ENCODE measurements at places on chromosomes 1 and 21. TPM values are rescaled to one million over a fixed set of nuclear protein-coding genes. Genes with fewer than 3 reads are reported as not detected.

The LRRIQ3 gene
- 2.7 TPM for total RNA-seq

The APOBEC4 gene
- total RNA-seq, result not detected

The FASLG gene
- total RNA-seq, result not detected

The MACO1 gene
- 34.2 TPM for total RNA-seq

The PCNT gene
- total RNA-seq, result 17.3 TPM

The RPAP2 gene
- total RNA-seq, result 20.2 TPM

The CNR2 gene
- total RNA-seq, result not detected

The SLAMF7 gene
- 1.1 TPM for total RNA-seq

The KIF14 gene
- 0.84 TPM for total RNA-seq

- H3K4me1 ChIP-seq, result no peaks in the 10 kb centered on the region
- H3K4me3 ChIP-seq, result no peak within 1 kb of the TSS
- H3K36me3 ChIP-seq, result no peaks in the 10 kb centered on the region
These were observed at the start of gene APCS for GRCh38 chr1:159587461-159587951. APCS (plus strand) TSS chr1:159587826; CDS start chr1:159587922, 96 bp downstream.

GRCh38 chr1:47803815-47804501 lies 193.2 kb downstream of the TRABD2B start:
- no peak for DNase-seq
- no peaks in the 10 kb centered on the region for H3K36me3 ChIP-seq
- no peaks in the 10 kb centered on the region for H3K4me1 ChIP-seq
- H3K27me3 ChIP-seq, result no peaks in the 10 kb centered on the region
- H3K27ac ChIP-seq, result no peak overlapping the region

- H3K4me3 ChIP-seq, result no peak overlapping the region
- DNase-seq, result no peak
- no peak overlapping the region for H3K27ac ChIP-seq
- H3K4me1 ChIP-seq, result peaks cover 20% of the 10 kb centered on the region
- H3K36me3 ChIP-seq, result no peaks in the 10 kb centered on the region
These were observed 84.6 kb downstream of the ADGRL2 start for GRCh38 chr1:81885291-81885690.

DNA sequence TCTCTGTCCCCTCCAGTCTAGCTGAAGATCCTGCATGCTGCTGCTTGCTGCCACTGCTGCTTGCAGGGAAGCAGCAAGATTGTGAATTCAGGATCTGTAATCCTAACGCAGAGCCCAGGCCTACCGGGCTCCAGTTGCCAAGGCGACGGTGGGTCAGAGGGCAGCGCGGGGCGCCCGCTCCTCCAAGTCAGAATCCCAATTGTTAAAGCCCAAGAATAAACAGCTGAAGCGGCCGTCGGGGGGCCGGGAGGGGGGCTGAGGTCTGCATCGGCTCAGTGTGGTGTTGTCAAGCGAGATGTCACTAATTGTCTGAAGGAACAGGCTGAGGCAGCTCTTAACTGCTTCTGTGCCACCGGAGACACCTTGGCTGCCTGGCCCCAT lies 36.8 kb downstream of the AHDC1 start:
- no peak overlapping the region for H3K27ac ChIP-seq
- no peaks in the 10 kb centered on the region for H3K36me3 ChIP-seq
- no peaks in the 10 kb centered on the region for H3K27me3 ChIP-seq
- no peak overlapping the region for H3K4me3 ChIP-seq

DNA sequence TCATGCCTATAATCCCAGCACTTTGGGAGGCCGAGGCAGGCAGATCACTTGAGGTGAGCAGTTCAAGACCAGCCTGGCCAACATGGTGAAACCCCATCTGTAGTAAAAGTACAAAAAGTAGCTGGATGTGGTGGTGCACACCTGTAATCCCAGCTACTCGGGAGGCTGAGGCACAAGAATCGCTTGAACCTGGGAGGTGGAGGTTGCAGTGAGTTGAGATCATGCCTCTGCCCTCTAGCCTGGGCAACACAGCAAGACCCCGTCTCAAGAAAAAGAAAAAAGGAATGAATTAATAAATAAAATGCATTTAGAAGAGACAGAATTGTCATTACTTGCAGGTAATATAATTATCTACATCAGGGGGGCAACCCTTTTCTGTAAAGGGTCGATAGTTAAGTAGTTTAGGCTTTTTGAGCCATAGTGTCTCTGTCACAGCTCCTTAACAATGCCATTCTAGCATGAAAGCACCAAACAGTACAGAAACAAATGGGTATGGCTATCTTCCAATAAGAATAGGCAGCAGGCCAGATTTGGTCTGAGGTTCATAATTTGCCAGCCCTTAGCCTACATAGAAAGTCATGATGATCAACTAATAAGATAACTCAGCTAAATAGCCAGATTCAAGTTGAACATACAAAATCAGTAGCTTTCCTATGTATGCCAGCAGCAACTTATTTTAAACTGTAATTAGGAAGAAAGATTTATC lies 56.8 kb downstream of the RPRD2 start:
- peak; percentile 39 for DNase-seq
- peaks cover 11% of the 10 kb centered on the region for H3K4me1 ChIP-seq

DNA sequence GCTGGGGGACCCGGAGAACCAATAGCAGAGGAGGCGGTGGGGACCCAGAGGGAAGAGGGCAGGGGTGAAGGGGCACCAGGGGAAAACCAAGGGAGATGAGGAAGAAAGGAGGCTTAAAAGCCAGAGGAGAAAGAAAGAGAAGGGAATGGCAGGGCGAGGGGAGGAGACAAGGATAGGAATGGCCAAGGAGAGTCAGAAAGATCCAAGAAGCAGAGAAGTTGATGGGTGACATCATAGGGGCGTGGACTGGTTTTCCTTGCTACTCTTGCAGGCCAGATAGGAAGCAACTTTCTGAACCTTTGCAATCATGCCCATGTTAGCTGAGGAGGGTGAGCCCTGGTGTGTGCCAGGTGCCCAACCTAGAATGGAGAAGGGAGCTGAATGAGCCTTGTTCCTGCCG lies 5.4 kb downstream of the NPR1 start:
- no peak overlapping the region for H3K4me3 ChIP-seq
- H3K27ac ChIP-seq, result no peak overlapping the region
- no peak for DNase-seq
- no peaks in the 10 kb centered on the region for H3K36me3 ChIP-seq
- peaks cover 15% of the 10 kb centered on the region for H3K4me1 ChIP-seq

DNA sequence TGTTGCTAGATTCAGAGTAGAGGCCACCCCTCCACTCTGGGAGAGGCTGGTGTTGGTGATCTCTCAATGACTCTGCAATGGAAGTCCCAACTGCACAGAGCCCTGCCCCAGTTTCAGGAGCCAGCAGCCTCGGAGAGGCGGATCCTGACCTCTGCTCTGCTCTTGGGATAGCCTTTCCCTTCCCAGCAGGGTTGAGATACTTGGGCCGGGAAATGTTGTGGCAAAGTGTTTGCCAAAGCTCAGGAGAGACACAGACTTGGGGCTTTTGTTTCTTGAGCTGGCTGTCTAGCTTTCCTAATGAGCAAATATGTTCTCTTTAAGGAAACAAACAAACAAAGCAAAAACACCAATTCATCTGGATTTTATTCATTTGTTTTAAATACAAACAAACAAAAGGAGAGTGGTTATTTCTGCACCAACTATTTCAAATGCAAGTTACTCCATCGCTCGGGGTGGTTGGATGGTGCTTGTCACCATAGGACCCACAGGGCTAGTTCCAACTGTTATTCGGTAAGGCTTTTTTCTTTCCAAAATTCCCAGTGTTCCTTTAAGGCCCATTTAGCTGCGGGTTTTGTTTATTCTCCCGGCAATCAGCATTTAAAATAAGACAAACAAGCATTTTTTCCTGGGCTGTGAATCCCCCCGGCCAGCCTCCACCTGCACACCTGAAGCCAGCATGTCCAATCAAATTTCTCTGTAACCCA lies 193.9 kb upstream of the LMO4 start:
- H3K27ac ChIP-seq, result no peak overlapping the region
- H3K4me1 ChIP-seq, result no peaks in the 10 kb centered on the region
- H3K4me3 ChIP-seq, result no peak overlapping the region
- no peaks in the 10 kb centered on the region for H3K27me3 ChIP-seq
- DNase-seq, result no peak

GRCh38 chr21:36926989-36927718 lies 39.3 kb downstream of the HLCS start:
- no peaks in the 10 kb centered on the region for H3K27me3 ChIP-seq
- no peak for DNase-seq
- no peak overlapping the region for H3K27ac ChIP-seq

GRCh38 chr21:40540216-40540615 lies 306.7 kb downstream of the DSCAM start:
- no peak for DNase-seq
- no peak overlapping the region for H3K27ac ChIP-seq
- no peaks in the 10 kb centered on the region for H3K4me1 ChIP-seq
- H3K36me3 ChIP-seq, result no peaks in the 10 kb centered on the region
- no peak overlapping the region for H3K4me3 ChIP-seq

- no peak overlapping the region for H3K27ac ChIP-seq
- H3K27me3 ChIP-seq, result no peaks in the 10 kb centered on the region
- peaks cover 25% of the 10 kb centered on the region for H3K4me1 ChIP-seq
- DNase-seq, result peak; percentile 58
- H3K36me3 ChIP-seq, result peaks cover 57% of the 10 kb centered on the region
- no peak overlapping the region for H3K4me3 ChIP-seq
These were observed 14.0 kb downstream of the KDF1 start for GRCh38 chr1:26946270-26946669.

DNA sequence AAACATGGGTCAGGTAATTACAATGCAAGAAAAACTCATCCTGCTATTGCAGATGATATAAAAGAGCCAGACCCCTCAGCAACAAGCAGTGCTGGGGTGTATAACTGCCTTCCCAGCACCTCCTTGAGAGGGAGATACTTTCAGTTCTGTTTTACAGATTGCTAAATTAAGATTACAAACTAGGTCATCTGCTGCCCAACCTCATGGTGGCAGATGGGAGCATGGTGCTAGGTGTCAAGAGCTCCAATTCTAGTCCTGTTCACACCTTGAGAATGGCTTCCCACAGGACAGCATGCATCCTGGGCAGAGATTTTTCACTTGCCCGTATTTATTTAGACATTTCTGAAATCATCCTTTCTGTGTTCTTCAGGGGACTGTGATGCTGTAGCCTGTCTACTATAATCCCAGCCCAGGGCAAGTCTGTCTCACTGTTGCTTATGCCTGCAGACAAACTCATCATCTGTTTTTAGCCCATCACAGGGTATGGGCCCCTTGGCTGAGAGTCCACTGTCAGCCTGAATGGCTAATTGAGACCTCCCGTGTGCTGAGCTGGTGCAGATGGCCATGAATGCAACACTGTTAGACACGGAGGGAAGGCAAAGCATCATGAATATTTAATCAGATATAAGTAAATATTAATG lies 40.2 kb upstream of the PBX1 start:
- no peak for DNase-seq
- H3K36me3 ChIP-seq, result no peaks in the 10 kb centered on the region
- no peak overlapping the region for H3K4me3 ChIP-seq

DNA sequence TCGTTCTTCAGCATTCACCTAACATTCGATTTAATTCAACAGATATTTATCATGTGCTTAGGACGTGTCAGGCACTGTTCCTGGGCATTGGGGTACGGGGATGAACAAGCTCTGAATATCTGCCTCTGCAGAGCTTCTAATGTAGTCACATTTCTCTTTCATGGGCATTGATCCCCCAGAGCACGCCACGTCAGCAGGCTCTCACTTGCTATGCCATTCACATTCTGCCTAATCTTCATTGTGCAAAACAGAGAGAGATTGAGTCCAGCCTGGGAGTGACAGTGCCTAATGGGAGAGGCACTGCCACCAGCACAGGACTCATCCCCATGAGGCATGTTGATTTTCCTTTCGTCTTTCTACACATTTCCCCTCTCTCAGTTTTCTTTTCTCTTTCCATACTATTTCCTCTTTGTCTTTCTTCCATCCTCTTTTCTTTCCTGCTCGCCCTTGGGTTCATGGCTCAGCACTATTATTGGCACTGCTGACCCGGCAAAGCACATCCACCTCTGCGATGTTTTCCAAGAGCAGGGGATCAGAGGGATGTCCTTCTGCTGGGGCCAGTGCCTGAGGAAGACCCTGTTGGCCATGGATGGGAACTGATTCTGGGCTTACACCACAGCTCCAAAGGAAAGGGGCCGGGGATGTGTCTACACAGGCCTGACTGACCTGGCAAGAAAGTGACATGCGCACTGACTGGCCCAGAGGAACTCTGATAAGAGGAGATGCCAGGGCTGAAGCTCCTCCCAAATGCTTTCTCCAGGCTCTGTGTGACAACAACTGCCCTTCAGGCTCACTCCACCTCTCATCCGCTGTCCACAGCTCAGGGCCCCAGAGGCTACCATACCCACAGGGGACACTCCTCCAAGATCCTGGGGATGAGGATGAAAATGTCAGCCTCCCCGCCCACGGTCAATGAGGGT lies 195.9 kb downstream of the TOMM20 start:
- H3K27me3 ChIP-seq, result no peaks in the 10 kb centered on the region
- peaks cover 20% of the 10 kb centered on the region for H3K4me1 ChIP-seq
- H3K36me3 ChIP-seq, result no peaks in the 10 kb centered on the region

DNA sequence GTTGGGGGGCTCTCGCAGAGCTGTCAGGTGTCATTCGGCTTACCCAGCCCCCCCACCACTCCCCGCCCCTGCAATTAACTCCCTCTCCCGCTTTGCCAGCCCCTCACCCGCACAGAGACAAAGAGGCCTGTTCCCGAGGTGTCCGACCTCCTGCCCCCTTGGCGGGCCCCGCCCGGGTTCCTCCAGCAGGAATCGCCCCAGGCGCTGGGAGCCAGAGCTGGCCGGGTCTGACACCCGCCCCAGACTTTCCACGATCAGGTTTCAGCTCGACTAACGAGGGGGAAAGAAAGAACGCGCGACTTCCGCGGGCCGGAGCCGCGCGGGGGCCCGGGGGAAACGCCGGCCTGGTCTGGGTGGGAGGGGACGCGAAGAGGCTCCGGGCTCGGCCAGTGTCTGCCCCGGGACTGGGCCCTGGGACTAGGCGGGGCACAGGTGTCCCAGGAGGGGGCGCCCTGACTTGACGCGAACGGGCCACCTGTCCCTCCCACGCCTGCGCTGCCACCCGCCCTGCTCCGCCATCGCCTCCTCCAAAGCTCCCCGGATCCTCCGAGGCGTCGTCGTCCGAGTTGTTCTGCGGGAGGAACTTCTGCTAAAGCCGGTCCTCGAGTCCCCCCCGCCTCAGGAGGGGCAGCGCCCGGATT lies 36.4 kb upstream of the HHAT start:
- H3K4me1 ChIP-seq, result peaks cover 17% of the 10 kb centered on the region
- no peaks in the 10 kb centered on the region for H3K27me3 ChIP-seq
- no peaks in the 10 kb centered on the region for H3K36me3 ChIP-seq

GRCh38 chr1:67072749-67073148 lies 18.8 kb upstream of the SLC35D1 start:
- no peak overlapping the region for H3K27ac ChIP-seq
- H3K27me3 ChIP-seq, result peaks cover 6% of the 10 kb centered on the region
- no peak overlapping the region for H3K4me3 ChIP-seq
- no peak for DNase-seq
